A549 treated with AZD2906 at 1 μM for 4 hours (cell line): ENCODE measurements at places on chromosomes 13 and 19. TPM values are rescaled to one million over a fixed set of nuclear protein-coding genes. Genes with fewer than 3 reads are reported as not detected.

The CGB3 gene
- total RNA-seq: not detected in 5 replicates

The CYP2F1 gene
- total RNA-seq: not detected in 5 replicates

The KCNRG gene
- 0.32 to 0.75 TPM (median 0.54 TPM) in 5 replicates for total RNA-seq

The BICRA gene
- total RNA-seq: 15.1 to 16.7 TPM (median 16.0 TPM) in 5 replicates
